NCI-H1092 treated with DMSO at 0.1 percent for 48 hours (cell line): ENCODE measurements at places on chromosomes 5 and 9.

DNA sequence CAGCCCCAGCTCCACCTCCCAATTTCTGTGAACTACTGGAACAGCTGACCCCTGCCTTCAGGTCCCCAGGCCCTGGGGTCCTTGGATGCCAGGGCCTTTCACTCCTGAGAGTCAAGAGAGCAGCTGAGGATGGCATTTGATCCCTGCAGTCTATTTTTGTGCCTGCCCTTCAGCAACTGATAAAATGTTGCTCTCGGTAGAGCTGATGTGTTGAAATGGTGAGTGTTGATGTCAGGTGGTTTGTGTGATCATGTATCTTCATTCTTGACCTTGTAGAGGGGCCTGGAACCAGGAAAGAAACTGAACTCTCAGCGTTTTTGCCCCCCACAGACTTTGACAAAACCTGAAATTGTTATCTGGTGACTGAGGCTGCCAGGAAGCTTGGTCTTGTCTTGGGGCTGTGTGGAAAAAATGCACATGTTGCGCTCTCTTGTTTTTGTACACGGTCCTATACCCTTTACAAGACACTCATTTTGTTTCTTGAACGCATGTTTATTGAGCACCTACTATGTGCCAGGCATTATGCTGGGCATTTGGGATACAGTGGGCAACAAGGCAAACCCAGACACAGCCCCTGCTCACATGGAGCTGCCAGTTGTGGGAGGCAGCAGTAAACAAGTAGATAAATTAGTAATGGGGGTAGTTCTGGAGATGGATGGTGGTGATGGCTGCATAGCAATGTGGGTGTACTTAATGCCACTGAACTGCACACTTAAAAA is 78.3 kb downstream of the PPARGC1B start:
- no peak for DNase-seq

DNA sequence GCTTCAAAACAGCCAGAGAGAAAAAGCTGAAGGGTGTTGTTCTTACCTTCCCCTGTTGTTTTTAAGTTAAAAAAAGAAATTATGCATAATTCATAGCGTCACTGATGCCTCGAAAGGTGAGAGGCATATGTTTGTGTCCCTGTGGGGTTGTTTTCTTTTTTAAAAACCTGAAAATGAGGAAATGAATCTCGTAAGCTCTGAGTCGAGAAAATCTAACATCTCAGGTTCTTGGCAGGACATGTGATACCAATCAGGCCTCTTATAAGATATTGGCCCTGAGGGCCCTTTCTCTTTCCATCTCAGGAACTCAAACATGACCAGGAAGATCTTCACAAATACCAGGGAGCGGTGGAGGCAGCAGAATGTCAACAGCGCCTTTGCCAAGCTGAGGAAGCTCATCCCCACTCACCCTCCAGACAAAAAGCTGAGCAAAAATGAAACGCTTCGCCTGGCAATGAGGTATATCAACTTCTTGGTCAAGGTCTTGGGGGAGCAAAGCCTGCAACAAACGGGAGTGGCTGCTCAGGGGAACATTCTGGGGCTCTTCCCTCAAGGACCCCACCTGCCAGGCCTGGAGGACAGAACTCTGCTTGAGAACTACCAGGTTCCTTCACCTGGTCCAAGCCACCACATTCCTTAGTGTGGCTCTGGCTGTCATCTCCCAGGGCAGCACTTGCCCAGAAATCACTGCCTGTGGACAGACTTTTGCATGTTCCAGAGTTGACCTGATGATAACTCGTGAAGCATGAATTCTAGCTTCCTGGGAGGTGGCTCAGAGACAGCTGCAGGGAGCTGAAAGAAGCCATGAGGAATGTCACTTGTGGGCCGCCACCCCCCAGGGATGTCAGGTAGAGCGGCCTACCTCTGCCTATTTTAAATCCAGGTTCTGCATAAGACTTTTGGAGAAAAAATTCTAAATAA is at the start of gene TAL2:
TAL2 (plus strand) TSS at position 274 of the 921 bp plus-strand sequence; CDS start at position 314, 40 bp downstream.
- DNase-seq = no peak

DNA sequence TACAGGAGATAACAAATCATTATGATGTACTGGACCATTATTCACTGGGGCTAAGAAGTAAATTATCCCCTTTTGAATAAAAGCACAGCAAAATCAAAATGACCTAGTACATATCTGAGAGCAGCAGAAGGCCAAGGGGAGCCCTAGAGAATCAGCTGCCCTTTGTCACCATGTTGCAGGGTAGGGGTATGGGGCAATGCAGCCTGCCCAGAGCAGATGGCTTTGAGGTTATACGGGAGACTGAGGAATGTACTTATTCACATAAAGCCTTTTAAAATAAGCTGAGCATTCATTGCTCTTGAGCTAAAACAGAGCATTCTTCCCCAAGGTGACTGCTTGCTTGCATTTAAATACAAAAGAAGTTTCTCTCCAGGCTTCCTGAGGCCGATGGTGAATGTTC is 2.6 kb upstream of the TNFAIP8 start:
- DNase-seq = no peak

DNA sequence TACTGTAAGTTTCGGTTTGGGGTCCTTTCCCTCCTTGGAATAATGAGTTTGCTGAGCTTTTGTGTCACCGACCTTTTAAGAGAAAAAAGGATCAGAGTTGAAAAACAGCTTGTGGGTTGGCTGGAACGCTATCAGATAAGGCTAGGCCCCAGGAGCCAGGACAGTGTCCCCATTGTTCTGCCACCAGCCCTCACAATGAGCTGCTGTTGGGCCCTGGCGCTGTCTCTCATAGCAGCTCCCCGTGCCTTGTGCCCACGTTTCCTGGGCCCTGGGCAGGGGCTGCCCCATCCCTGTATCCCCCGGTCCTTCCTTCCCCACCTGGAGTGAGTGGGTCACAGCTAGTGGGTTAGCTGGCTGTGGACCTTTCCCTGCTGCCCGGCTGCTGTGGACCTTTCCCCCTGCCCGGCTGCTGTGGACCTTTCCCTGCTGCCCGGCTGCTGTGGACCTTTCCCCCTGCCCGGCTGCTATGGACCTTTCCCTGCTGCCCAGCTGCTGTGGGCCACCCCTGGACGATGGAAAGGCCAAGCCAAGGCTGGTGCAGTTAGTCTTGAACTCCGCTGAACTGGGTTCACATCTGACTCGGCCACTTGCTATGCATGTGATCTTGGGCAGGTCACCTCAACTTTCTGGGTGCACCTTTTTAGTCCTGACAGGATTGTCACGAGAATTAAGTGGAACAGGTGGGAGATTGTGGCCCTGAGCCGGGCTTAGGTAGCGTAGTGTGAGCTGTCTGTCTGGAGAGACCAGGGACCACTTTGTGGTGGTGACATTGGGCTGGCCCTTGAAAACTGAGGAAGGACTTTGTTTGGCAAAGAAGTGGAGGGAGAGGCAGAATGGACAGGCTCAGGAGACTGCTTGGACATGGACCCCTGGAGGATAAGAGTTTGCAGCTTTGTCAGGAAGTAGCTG is 99.5 kb downstream of the DAB2IP start:
- no peak for DNase-seq

GRCh38 chr9:81530310-81530810 is 159.0 kb downstream of the TLE1 start:
- DNase-seq = no peak

- no peak for DNase-seq
These were observed 486.7 kb downstream of the RAB3C start for GRCh38 chr5:59069438-59070079.

- no peak for DNase-seq
These were observed 78.1 kb downstream of the C5orf15 start for GRCh38 chr5:133890314-133890713.

DNA sequence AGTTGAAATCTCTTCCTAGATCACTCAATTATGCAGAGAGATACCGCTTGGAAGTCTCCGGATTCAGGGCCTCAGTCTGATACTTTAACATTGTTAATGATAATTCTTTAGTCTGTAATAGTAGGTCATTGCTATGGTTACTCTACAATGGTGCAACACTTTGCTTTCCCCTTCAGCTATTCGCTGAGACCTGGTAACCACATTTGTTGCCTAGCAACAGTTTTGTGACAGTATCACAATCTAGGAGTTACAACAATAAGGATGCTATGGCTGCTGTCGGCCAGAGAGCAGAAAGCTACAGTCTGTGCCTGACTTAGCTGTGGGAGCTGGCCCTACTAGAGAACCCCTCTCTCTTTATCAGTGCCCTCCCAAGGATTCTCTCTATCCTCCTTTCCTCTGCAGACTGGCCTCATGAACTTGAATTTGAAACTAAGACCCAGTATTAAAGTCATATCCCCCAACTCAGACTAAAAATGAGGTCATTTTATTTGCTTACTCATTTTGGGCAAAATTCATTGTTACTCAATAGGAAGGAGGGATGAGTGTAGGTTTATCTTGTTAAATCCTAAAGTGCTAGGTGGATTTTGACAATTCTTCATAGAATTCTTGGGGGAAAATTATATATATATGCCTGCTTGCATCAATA is 39.3 kb downstream of the NR2F1 start:
- DNase-seq = peak; percentile 34

- DNase-seq = no peak
These were observed 41.6 kb upstream of the ZNF300 start for GRCh38 chr5:150946351-150946905.
